K562 (cell line): ENCODE measurements at places on chromosomes 1 and 21. TPM values are rescaled to one million over a fixed set of nuclear protein-coding genes. Genes with fewer than 3 reads are reported as not detected.

DNA sequence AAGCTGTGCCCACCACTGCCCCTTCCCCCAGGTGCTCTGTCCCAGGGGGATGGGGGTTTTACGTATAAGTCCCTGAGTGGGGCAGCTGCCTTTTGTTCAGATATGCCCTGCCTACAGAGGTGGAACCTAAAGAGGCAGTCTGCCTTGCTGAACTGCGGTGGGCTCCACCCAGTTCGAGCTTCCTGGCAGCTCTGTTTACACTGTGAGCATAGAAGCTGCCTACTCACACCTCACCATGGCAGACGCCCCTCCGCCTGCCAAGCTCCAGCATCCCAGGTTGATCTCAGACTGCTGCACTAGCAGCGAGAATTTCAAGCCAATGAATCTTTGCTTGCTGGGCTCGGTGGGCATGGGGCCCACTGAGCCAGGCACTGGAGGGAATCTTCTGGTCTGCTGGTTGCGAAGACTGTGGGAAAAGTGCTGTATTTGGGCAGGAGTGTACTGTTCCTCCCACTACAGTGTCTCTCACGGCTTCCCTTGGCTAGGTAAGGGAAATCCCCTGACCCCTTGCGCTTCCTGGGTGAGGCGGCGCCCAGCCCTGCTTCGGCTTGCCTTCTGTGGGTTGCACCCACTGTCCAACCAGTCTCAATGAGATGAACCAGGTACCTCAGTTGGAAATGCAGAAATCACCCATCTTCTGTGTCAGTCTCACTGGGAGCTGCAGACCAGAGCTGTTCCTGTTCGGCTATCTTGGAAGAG is 17.6 kb upstream of the RWDD3 start:
- H3K4me1 ChIP-seq: no peaks in the 10 kb centered on the region; the same call in 1 of the 2 replicates
- no peak overlapping the region for H3K27ac ChIP-seq
- no peak for DNase-seq
- no peaks in the 10 kb centered on the region for H3K27me3 ChIP-seq
- H3K36me3 ChIP-seq: no peaks in the 10 kb centered on the region

- no peak for DNase-seq
- no peak overlapping the region for H3K4me3 ChIP-seq
- H3K4me1 ChIP-seq: peaks cover 18% of the 10 kb centered on the region; the same call in 1 of the 2 replicates
- peaks cover 3% of the 10 kb centered on the region; the same call in 1 of the 3 replicates for H3K27me3 ChIP-seq
Measured at GRCh38 chr21:44431300-44431699, 24.0 kb upstream of the LRRC3 start.

DNA sequence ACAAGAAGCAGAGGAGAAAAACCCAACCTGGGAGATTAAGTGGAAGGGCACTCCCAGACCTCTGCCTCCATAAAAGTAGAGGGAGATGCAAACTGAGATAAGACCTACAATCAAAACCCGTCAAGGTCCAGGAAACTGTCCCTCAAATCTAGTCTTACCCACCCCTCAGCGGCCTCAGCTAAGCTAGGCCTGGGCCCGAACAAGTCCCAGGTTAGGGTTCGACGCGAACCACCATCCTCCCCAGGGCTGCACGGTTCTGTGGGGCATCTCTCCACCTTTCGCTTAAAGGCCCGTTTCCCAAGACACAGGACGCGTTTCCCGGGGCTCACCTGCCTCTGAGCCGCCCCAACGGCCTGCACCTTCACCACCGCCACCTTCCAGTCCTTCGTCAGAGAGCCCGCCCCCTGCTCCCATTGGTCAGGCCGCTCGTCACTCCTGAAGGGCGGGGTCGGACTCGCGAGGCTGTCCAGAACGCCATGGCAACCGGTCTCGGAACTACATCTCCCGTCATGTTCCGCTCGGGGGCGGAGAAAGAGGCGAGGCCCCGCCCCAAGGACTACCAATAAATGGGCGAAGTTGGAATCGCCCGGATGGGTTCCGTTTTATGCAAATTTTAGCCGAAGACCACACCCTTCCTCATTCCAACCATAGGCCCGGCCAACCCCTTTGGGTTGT is at the start of gene CRYZL1:
TSS of gene CRYZL1 (minus strand) at position 390 of the 675 bp plus-strand sequence. CDS start 10,190 bp downstream, outside the sequence.
- H3K27me3 ChIP-seq: peaks cover 10% of the 10 kb centered on the region; the same call in 1 of the 2 replicates
- peak; percentile 98 for DNase-seq
- H3K36me3 ChIP-seq: no peaks in the 10 kb centered on the region
- peak within 1 kb of the TSS; percentile 82 for H3K27ac ChIP-seq
- peaks cover 5% of the 10 kb centered on the region; the same call in 2 of the 3 replicates for H3K4me1 ChIP-seq

The KCNJ15 gene
- total RNA-seq: 0.69 and 2.5 TPM in 2 replicates

GRCh38 chr21:25934771-25935224 is 200.0 kb downstream of the GABPA start:
- no peak overlapping the region for H3K27ac ChIP-seq
- H3K4me1 ChIP-seq: no peaks in the 10 kb centered on the region
- no peak overlapping the region for H3K4me3 ChIP-seq

The ST6GALNAC3 gene
- 0.29 and 0.31 TPM in 2 replicates for total RNA-seq

DNA sequence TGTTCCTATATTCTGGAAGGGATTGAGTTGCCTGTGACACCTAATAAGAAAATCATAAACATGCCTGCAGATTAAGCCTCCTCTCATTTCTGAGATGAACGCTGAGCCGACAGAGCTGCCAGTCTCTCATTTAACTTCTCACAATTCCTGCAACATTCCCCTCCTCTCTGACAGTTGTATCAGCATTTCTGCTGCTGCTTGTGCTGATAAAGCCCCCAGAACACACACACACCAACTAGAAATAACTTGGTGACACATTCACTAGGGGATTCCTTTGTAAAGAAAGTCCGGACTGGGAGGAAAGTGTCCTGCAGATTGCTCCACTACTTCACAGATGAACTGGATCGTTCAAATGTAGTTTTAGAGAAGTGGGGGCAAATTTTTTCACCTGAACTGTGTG is 437.3 kb downstream of the PLA2G4A start:
- no peaks in the 10 kb centered on the region for H3K36me3 ChIP-seq
- no peaks in the 10 kb centered on the region for H3K4me1 ChIP-seq
- no peaks in the 10 kb centered on the region for H3K27me3 ChIP-seq
- H3K27ac ChIP-seq: no peak overlapping the region
- no peak for DNase-seq

The THEMIS2 gene
- 12.7 TPM in 2 replicates for total RNA-seq

The ALX3 gene
- total RNA-seq: not detected in 2 replicates

The LPAR3 gene
- 0.11 TPM in 2 replicates for total RNA-seq

- no peak overlapping the region for H3K4me3 ChIP-seq
- no peak overlapping the region for H3K27ac ChIP-seq
- peaks cover 4% of the 10 kb centered on the region; the same call in 1 of the 2 replicates for H3K4me1 ChIP-seq
- DNase-seq: no peak
- no peaks in the 10 kb centered on the region for H3K27me3 ChIP-seq
- H3K36me3 ChIP-seq: peaks cover 1% of the 10 kb centered on the region; the same call in 2 of the 3 replicates
Measured at GRCh38 chr1:100253552-100253951, 3.9 kb upstream of the DBT start.

The HCN3 gene
- total RNA-seq: 6.6 and 7.0 TPM in 2 replicates

The TAS1R1 gene
- not detected in 2 replicates for total RNA-seq

- DNase-seq: no peak
- no peaks in the 10 kb centered on the region for H3K4me1 ChIP-seq
- peaks cover 13% of the 10 kb centered on the region for H3K27me3 ChIP-seq
- H3K27ac ChIP-seq: no peak overlapping the region
- no peaks in the 10 kb centered on the region for H3K36me3 ChIP-seq
- H3K4me3 ChIP-seq: no peak overlapping the region
Measured at GRCh38 chr1:18614069-18614735, 16.4 kb upstream of the PAX7 start.

The PM20D1 gene
- not detected in 2 replicates for total RNA-seq

- no peak overlapping the region for H3K27ac ChIP-seq
- H3K27me3 ChIP-seq: no peaks in the 10 kb centered on the region
- no peaks in the 10 kb centered on the region for H3K4me1 ChIP-seq
- H3K4me3 ChIP-seq: no peak overlapping the region
- H3K36me3 ChIP-seq: no peaks in the 10 kb centered on the region
Measured at GRCh38 chr1:184956999-184957700, 17.2 kb downstream of the NIBAN1 start.

DNA sequence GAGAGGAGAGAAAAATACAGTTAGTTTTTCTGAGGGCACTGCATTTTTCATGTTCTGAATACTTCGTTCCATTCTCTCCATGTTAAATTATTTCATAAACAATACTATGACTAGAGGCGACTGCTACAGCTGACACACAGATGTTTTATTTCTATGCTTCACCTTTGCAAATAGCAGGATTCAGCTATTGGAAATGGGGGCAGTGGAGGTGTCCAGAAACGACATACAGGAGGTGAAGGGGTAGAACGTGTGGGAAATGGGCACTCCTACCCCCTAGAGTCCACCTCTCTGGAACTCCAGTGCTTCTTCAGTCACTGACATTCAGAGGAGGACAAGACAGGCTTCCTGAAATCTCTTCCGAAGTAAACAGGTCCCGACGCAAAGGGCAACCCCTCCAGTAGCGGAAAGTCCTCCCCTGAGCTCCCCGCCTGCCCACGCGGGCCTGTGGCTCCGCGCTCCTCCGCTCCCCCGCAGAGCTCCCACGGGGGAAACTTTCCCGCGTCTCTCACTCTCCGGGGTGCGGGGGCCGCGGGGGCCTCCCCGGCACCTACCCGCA is 480 bp downstream of the DPYD start:
- DNase-seq: no peak
- peak overlapping the region; percentile 47 for H3K4me3 ChIP-seq
- H3K27ac ChIP-seq: no peak overlapping the region
- peaks cover 11% of the 10 kb centered on the region for H3K4me1 ChIP-seq
- no peaks in the 10 kb centered on the region for H3K36me3 ChIP-seq

The NTNG1 gene
- not detected in 2 replicates for total RNA-seq

DNA sequence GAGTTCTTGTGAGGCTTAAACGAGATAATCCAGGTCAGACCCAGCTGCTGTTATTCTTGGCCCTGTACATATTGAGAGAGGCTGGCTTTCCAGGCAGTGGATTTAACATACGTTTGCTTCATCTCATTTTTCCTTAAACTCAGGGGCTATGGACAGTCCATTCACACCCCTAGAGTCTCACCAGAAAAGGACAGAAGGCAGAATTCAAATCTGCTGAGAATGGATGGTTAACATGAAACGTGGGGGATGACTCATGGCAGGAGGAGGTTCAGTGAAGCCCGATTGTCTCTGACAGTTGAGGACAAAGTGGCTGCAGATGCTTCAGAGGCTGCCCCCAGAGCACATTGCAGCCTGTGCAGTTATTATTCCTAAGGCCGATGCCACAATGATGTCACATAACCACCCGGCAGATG is 39.5 kb downstream of the TGFB2 start:
- DNase-seq: no peak
- H3K27ac ChIP-seq: no peak overlapping the region
- no peak overlapping the region for H3K4me3 ChIP-seq
- no peaks in the 10 kb centered on the region for H3K4me1 ChIP-seq
- H3K36me3 ChIP-seq: no peaks in the 10 kb centered on the region

The ZNF683 gene
- total RNA-seq: not detected in 2 replicates

- H3K4me3 ChIP-seq: no peak overlapping the region
- no peak for DNase-seq
- H3K4me1 ChIP-seq: peaks cover 17% of the 10 kb centered on the region; the same call in 2 of the 3 replicates
- H3K36me3 ChIP-seq: peaks cover 56% of the 10 kb centered on the region
- no peaks in the 10 kb centered on the region for H3K27me3 ChIP-seq
Measured at GRCh38 chr1:39381839-39382238, 109.6 kb upstream of the BMP8A start.

DNA sequence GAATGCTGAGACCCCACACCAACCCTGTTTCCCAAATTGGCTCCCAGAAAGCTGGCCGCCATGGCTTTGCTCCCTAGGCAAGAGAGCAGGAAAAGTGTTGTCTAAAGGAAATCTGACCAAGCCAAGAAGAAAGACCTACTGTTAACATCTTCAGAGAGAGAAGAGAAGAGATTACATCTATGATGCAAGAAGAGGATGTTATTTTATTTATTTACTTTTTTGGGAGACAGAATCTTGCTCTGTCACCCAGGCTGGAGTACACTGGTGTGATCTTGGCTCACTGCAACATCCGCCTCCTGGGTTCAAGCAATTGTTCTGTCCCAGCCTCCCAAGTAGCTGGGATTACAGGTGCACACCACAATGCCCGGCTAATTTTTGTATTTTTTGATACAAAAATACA is 21.7 kb downstream of the HMGN2 start:
- H3K36me3 ChIP-seq: no peaks in the 10 kb centered on the region
- DNase-seq: no peak
- H3K27ac ChIP-seq: no peak overlapping the region

DNA sequence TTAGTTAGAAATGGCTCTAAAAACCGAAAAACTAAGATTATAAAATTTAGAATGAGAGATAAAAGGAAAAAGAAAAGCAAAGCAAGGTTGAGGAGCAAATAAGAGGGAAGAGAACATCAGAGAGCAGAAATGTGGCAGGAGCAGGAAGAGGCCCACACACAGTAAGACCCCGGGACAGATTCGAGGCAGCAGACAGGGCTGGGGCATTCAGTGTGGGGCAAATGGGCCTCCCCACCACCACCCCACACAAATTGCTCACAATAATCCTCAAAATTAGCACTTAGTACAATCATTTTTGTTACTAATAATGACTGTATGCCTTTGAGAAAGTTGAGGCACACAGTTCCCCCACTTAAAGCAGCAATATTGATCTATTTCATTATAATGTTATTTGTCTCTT is 17.1 kb upstream of the SLC44A3 start:
- no peaks in the 10 kb centered on the region for H3K27me3 ChIP-seq
- H3K27ac ChIP-seq: no peak overlapping the region
- H3K4me1 ChIP-seq: peaks cover 3% of the 10 kb centered on the region
- H3K36me3 ChIP-seq: no peaks in the 10 kb centered on the region

The TESK2 gene
- 3.3 and 3.7 TPM in 2 replicates for total RNA-seq

The CLCNKB gene
- 1.1 TPM in 2 replicates for total RNA-seq

- no peak for DNase-seq
- no peak overlapping the region for H3K27ac ChIP-seq
- no peak overlapping the region for H3K4me3 ChIP-seq
- no peaks in the 10 kb centered on the region for H3K27me3 ChIP-seq
- H3K4me1 ChIP-seq: no peaks in the 10 kb centered on the region
Measured at GRCh38 chr1:85374160-85374559, 90.8 kb downstream of the DDAH1 start.

GRCh38 chr1:75967719-75968118 is 35.5 kb upstream of the ASB17 start:
- H3K27me3 ChIP-seq: no peaks in the 10 kb centered on the region
- no peaks in the 10 kb centered on the region for H3K4me1 ChIP-seq
- no peak for DNase-seq

The CHAF1B gene
- total RNA-seq: 32.3 and 36.8 TPM in 2 replicates

GRCh38 chr1:158901623-158902022 is 29.7 kb upstream of the PYHIN1 start:
- no peak overlapping the region for H3K27ac ChIP-seq
- DNase-seq: no peak
- no peaks in the 10 kb centered on the region for H3K27me3 ChIP-seq

The TDRD10 gene
- not detected in 2 replicates for total RNA-seq

The SLAMF9 gene
- total RNA-seq: not detected in 2 replicates

GRCh38 chr21:38957575-38958322 is 152.0 kb downstream of the ETS2 start:
- no peak overlapping the region for H3K27ac ChIP-seq
- no peak overlapping the region for H3K4me3 ChIP-seq
- no peaks in the 10 kb centered on the region for H3K27me3 ChIP-seq
- H3K4me1 ChIP-seq: peaks cover 3% of the 10 kb centered on the region; the same call in 1 of the 2 replicates
- no peak for DNase-seq

The FCER1G gene
- total RNA-seq: 0.31 TPM in 1 of 2 replicates, not detected in the other

The HSPA6 gene
- total RNA-seq: 3.0 and 3.9 TPM in 2 replicates

GRCh38 chr1:62317021-62317768 is 2.0 kb downstream of the KANK4 start:
- no peak overlapping the region for H3K27ac ChIP-seq
- H3K36me3 ChIP-seq: no peaks in the 10 kb centered on the region
- H3K4me1 ChIP-seq: no peaks in the 10 kb centered on the region
- H3K4me3 ChIP-seq: no peak overlapping the region
- no peak for DNase-seq
- H3K27me3 ChIP-seq: peaks cover 71% of the 10 kb centered on the region

The HMCN1 gene
- total RNA-seq: 0.13 and 0.16 TPM in 2 replicates

The HOOK1 gene
- total RNA-seq: 0.04 and 0.11 TPM in 2 replicates

The SHISAL2A gene
- 0.11 TPM in 1 of 2 replicates, not detected in the other for total RNA-seq
